Activated naive CD8-positive, alpha-beta T cell treated with anti-CD3 and anti-CD28 coated beads, Interleukin-2, amount 50 U/mL, for 16 hours (primary cell): ENCODE measurements at places on chromosomes 1 and 21.

GRCh38 chr21:15446223-15446622, 283.6 kb upstream of the USP25 start:
- DNase-seq: no peak

DNA sequence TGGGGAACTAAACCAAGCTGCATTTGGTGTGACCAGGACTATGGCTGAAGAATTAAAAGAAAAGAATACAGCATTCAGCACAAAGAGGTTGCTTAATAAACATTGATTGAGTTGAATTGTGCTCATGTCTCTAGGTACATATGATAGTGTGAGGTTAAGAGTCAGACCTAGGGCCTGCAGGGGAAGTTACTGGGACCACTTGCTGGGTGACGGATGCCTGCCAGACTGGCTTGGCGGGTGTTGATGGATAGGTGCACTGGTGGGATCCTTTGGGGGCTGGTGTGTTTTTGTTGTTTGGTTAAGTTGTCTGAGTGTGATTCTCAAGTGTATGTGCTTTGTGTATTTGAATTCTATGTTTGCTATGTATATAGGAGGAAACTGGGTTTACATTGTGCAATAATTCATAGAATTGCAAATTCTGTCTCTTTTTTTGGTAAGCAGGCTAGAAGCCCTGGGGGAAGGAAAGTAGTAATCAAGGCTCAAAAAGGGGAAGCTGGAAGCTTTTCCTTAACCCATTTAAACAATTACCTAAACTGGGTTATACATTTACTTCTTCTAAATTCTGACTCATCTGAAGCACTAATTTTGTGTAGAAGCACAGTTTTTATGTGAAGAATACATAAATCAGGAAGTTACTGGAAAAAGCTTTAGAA, 1.8 kb downstream of the CD101 start:
- no peak for DNase-seq

GRCh38 chr1:200351826-200352549, 57.8 kb downstream of the ZNF281 start:
- DNase-seq: no peak

- DNase-seq: no peak
Measured at GRCh38 chr1:203210988-203211387, 18.5 kb downstream of the CHIT1 start.

GRCh38 chr1:167860231-167860923, 53.6 kb downstream of the ADCY10 start:
- no peak for DNase-seq

GRCh38 chr1:206738370-206739366, 31.9 kb upstream of the IL19 start:
- DNase-seq: no peak

GRCh38 chr1:1259540-1259939, 13.0 kb upstream of the C1QTNF12 start:
- no peak for DNase-seq
